ENCODE measurements at places on chromosomes 2 and 18.

DNA sequence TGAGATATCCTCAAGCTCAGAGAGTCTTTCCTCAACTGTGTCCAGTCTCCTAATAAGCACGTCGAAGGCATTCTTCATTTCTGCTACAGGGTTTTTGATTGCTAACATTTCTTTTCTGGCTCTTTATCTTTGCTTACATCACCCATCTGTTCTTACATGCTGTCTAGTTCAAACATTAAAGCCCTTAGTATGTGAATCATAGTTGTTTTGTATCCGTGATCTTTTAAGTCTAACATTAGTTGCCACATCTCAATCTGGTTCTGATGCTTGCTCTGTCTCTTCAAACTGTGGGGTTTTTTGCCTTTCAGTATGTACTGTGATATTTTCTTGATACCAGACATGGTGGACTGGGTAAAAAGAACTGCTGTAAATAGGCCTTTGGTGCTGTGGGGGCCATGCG lies 235.2 kb downstream of the SH3RF3 start:
- no peak for DNase-seq

DNA sequence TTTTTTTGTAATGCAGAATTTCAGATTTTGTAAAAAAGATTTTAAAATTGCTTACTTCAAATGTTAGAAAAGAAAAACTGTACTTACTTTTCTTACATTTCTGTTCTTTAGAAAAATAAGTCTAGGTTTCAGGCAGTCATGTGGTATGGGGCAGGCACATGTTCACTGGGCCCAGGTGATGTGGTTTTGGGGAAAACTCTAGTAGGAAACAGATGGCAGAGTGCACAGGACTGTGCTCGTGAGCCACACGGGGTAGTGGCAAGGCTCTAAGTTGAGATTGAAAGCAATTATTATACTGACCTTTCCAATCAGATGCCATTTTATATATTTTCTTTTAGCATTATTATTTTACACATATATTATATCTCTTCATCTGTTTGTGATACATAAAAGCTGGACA lies 1036.9 kb upstream of the TMEFF2 start:
- DNase-seq, result no peak

DNA sequence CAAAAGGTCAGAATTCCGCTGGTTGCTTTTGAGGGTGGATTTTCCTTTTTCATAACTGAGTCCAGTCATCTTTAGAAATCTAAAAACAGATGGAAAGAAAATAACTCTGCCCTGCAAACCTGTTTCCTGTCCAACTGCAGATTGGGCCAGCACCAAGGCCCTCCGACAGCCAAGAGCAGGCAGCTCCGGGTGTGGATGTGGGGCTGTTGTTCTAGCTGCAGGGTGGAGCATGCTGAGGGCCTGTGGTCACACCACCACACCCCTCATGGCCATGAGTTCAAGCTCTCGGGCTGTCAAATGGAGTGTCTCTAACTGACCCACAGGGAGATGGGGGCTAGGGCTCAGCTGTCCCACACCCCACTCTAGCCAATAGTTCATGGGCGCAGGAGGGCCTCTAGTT lies 69.3 kb upstream of the BZW1 start:
- DNase-seq, result no peak

GRCh38 chr2:126996378-126996699 lies 97.6 kb downstream of the TEX51 start:
- DNase-seq, result no peak
